ENCODE measurements at places on chromosomes 13 and 19. TPM values are rescaled to one million over a fixed set of nuclear protein-coding genes. Genes with fewer than 3 reads are reported as not detected.
A peak's percentile ranks its signal among the peaks of the same experiment; 100 is the strongest.

- DNase-seq, result no peak
Measured at GRCh38 chr13:88908961-88909441, 1237.8 kb downstream of the SLITRK5 start.

DNA sequence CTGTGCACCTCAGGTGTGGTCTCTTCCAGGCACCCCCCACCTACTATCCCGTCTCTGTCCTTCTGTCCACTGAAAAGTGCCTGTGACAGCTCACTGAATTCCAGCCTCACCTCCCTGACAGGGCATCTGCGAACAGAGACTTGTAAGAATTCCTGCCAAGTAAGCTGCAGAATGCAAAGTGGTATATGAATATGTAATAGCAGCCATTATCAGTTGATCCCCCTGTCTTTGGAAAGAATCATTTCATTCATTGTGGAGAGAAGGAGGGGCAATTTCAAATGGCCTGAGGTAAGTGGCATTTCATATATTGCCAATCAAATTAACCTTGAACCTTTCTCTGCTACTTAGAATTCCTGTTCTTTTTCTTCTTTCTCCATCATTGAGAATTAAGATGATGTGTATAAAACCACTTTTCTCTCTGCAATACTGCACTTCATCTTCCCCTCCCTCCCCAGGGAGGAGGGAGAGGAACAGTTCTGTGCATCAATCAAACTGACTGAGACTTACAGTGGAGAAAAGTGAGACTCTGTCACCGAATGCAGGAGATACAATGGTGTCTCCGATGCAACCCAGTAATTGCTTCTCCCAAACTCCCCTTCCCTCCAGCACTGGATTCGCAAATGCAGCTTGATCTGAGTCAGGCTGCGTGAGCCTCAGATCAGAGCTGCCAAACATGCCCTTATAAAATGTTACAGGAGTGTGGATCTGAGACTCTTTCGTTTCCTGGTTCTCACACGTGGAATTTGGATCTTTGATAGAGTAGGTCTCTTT is 91.7 kb downstream of the SLC10A2 start:
- DNase-seq, result no peak

- DNase-seq, result no peak
Measured at GRCh38 chr13:34223984-34224383, 406.0 kb downstream of the RFC3 start.

GRCh38 chr13:40189898-40190630 is 476.4 kb downstream of the FOXO1 start:
- DNase-seq, result no peak

DNA sequence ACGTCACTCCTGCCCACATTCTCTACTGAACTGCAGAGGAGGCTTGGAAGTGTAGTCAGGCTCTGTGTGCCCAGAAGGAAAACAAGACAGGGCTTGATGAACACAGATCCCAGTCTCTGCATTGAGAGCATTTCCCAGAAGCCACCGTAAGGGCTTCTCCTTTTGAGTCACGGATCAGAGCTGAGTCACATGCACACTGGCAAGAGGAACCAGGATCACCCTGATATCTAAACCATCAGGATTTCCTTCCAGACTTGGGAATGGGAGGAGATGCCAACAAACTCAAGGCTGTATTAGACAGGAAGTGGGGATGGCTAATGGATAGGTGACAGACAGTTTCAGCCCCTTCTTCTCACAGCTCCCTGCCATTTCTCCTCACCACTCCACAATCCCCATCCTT is 17.7 kb upstream of the FBXO17 start:
- no peak for DNase-seq

DNA sequence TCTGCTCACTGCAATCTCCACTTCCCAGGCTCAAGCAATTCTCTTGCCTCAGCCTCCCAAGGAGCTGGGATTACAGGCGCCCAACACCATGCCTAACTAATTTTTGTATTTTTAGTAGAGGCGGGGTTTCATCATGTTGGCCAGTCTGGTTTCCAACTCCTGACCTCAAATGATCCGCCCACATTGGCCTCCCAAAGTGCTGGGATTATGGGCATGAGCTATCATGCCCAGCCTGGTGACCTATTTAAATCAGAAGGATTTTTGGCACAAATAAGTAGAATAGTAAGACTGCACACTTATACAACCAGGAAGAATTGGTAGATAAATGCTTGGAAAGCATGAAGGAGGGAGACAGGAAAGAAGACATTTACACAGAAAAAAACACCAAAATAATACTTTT is 53.4 kb upstream of the AKAP11 start:
- DNase-seq, result no peak

DNA sequence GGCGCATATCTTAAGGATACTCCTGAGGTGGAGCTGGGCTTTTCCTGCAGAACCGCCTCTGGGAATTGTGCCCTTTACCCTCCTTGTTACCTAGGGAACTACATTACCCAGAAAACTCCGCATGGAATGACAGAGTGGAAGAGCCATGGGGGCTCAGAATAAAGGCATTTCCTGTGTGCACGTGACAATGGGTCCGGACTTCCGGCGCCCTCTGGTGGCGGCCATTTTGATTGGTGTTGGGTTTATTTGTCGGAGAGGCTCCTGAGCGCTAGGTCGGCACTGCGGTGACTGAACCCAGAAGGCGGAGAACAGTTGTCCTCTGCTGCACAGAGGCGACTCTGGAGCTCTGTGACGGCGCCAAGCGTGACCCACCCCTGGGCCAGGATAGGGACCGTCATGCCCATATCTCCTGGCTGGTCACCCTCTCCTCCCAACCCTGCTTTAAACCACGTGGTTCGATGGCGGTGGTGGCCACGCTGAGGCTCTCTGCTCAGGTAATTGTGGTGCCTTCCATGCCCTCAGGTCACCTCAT is at the start of gene ZNF587B:
TSS of gene ZNF587B (plus strand) at position 229 of the 532 bp plus-strand sequence. CDS start at position 459, 230 bp downstream.
- DNase-seq, result peak; percentile 85

Gene ZFP14
- 3.9 TPM for total RNA-seq

Gene SERTAD1
- 16.2 TPM for total RNA-seq

Gene CCDC70
- not detected for total RNA-seq

Gene LAIR1
- total RNA-seq, result 42.2 TPM

Gene STOML3
- total RNA-seq, result not detected

Measured in posterior vena cava (tissue), 2 donors.